ENCODE measurements at places on chromosomes 4 and X.

GRCh38 chrX:18997916-18998315, 14.0 kb upstream of the PHKA2 start:
- no peak for DNase-seq

DNA sequence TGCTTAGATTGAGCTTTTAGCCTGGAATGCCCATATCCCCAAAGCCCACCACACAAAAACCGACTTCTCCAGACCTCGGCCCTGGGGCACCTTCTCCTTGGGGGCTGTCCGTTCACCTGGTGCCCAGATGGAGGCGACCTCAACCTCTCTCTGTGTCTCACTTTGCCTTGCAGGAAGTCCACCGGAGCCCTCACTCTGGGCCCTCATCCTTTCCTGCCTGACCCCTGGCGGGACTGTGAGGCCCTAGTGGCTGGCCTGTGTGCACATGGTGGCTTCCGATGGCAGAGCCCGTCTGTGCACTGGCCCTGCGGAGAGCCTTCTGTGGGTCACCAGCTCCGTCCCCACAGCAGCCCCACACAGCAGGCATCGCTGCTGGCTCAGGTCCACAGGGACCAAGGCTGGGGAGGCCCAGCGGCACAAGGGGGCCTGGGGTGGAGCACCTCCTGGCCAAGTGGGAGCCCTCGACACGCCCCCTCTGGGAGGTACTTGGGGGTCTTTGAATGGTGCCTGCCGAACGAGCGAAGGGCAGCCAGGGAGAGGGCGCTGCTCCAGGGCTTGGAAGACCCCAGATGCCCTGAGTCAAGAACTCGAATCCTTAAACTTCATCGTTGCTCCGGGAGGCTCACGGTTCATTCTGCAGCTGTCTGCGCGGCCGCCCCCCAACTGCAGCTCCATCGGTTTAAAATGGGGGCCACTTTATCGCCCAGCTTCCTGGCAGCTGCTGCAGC, 97.2 kb upstream of the ADRA2C start:
- no peak for DNase-seq

- no peak for DNase-seq
Measured at GRCh38 chr4:57044996-57045395, 65.2 kb downstream of the IGFBP7 start.

GRCh38 chrX:153864101-153864500, 21.9 kb downstream of the L1CAM start:
- DNase-seq, result no peak

- DNase-seq, result no peak
Measured at GRCh38 chrX:94936722-94937121, 1262.7 kb downstream of the FAM133A start.

GRCh38 chr4:110041735-110042134, 129.1 kb downstream of the EGF start:
- no peak for DNase-seq

- no peak for DNase-seq
Measured at GRCh38 chrX:84415140-84415539, 87.1 kb downstream of the HDX start.

GRCh38 chr4:5043579-5043978, 7.7 kb upstream of the STK32B start:
- DNase-seq, result no peak

GRCh38 chr4:99827454-99827853, 10.8 kb downstream of the DAPP1 start:
- no peak for DNase-seq

- DNase-seq, result no peak
Measured at GRCh38 chr4:109728385-109728784, 1.5 kb downstream of the PLA2G12A start.

GRCh38 chr4:136528131-136528530, 1004.2 kb downstream of the PCDH18 start:
- DNase-seq, result no peak

- no peak for DNase-seq
Measured at GRCh38 chr4:143386812-143387211, 50.1 kb downstream of the GAB1 start.

DNA sequence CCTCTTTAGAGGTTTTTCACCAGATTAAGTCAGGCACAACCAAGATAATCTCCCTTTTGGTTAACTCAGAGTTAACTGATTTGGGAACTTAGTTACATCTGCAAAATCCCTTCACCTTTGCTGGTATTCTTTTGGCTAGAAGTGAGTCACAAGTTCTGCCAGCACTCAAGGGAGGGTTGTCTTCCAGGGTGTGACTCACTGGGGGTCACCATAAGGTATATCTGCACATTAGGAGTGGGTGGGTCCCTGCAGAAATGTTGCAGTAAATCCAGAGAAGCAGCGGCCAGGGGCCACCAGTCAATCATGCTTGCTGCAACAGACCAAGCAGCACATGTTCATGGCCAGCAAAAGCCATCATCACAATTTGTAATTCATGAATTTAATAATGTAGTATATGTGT, 59.8 kb upstream of the MAML3 start:
- DNase-seq, result no peak

- DNase-seq, result no peak
Measured at GRCh38 chr4:41590591-41590990, 52.6 kb downstream of the LIMCH1 start.

GRCh38 chrX:65900850-65901844, 138.7 kb downstream of the VSIG4 start:
- DNase-seq, result no peak

- DNase-seq, result no peak
Measured at GRCh38 chrX:154443479-154443910, 446 bp upstream of the FAM50A start.

DNA sequence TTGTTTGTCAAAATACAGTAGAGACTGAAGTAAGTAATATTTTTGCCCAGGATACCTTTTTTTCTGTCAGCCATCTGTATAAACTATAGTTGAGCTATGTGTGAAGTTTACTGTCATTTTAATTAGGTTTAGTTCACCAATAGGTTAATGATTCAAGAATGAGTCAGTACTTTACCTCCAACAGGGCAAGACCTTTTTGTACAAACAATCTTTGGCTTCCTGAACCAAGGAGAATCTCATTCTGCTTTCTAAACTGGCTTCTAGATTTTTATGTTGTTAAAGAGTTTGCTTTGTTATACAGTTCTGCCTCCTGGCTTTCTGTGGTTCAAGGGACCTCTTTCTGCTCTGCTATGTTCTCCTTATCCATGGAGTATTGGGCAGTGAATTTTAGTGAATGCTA, 412.0 kb upstream of the NR3C2 start:
- no peak for DNase-seq

DNA sequence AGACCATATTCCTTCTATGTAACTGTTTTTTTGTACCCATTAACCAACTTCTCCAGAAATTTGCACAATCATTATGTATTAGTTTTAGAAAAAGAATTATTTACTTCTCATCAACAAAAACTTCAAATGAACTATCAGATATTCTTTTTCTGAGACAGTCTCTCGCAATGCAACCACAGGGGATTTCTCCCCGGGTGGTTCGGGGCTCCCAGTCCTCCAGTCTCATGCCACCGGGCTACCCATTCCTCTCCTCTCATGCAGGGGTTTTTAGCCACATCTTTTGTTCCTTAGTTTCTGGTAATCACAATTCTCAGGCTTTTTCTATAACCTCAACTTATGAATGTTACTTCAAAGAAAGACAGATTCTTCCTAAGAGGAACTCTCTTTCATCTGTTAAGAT, 46.6 kb upstream of the CLNK start:
- DNase-seq, result no peak

Measured in activated CD4-positive, alpha-beta T cell treated with anti-CD3 and anti-CD28 coated beads for 4 hours (primary cell).